H9 (cell line): ENCODE measurements at places on chromosomes 7 and 10. TPM values are rescaled to one million over a fixed set of nuclear protein-coding genes. Genes with fewer than 3 reads are reported as not detected.

GRCh38 chr10:28806951-28807759 lies 129.8 kb downstream of the BAMBI start:
- DNase-seq: no peak

- DNase-seq: no peak
These were observed 1.2 kb downstream of the AGAP3 start for GRCh38 chr7:151087245-151088018.

DNA sequence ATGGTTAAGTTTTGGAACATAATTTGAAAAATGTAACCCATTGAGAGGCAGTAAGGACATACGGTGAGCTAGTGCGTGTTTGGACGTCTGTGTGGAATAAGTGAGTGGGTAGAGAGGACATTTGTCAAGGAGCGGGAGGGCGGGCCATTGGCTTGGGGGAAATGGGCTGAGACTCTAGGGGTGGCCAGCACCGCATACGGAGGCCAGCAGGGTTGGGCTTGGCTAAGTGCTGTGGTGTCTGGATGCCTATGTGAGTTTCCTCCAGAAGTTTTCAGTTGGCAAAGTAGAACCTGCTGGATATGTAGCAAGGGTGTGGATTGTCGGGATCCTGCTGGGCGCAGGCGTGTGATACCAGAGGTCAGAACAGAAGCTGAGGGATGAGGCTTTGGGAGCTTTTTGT lies 103.0 kb downstream of the TCF7L2 start:
- peak; percentile 56 for DNase-seq

TLX1 gene
- total RNA-seq: not detected in 2 replicates

DNA sequence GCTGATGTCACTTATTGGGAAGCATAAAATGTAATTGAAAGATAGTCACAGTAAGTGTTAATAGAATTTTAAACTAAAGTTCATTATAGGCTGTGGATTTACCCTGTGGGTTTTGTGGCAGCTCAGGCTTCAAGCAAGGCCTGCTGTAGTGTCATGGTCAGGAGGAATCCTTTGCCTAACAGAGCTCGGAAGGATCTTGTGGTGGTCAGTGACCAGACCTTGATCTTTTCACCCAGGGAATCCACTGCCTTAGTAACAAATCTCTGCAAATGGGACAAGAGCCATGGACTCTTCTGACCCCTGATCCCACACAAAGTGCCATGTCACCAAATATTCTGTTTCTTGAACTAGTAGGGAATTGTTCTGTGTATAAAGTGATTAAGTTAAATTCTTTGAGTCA lies 20.6 kb upstream of the HDAC9 start:
- no peak for DNase-seq

FEZF1 gene
- 37.8 and 41.5 TPM in 2 replicates for total RNA-seq

TWIST1 gene
- not detected in 2 replicates for total RNA-seq

DNA sequence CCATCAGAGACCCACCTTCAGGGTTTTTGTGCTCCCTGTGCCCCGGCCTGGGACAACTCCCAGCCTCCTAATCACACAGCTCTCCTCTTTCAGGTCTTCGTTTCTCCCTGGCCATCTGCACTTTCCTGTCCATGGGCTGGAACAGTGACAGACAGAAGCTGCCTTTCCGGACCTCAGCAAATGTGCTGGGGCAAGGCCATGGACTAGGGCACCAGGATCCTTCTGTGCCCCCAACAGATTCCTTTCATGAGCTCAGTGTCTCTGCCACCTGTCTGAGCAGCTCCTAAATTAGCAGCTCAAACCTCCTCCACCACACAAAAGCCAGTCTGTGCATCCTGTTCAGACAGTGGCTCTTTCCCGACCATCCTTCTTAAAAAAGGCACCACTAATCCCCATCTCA lies 41.9 kb upstream of the FRMD4A start:
- no peak for DNase-seq

DNA sequence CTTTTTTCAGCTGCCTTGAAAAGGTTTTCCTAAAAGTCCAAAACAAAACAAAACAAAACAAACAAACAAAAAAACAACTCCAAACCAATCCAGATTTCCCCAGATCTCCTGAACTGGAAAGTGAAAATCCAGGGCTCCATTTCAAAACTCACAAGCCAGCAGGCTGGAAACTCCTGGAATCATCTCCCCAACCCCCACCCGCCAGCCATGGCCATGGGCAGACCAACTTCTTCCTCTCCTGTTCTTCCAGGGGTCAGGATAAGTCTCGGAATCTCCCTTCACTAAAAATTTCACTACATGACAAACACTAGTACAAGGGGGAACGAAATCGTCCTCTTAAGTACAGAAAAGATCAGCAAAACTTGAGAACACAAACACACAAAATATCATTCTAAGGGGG lies 40.4 kb downstream of the GNA12 start:
- no peak for DNase-seq

DNA sequence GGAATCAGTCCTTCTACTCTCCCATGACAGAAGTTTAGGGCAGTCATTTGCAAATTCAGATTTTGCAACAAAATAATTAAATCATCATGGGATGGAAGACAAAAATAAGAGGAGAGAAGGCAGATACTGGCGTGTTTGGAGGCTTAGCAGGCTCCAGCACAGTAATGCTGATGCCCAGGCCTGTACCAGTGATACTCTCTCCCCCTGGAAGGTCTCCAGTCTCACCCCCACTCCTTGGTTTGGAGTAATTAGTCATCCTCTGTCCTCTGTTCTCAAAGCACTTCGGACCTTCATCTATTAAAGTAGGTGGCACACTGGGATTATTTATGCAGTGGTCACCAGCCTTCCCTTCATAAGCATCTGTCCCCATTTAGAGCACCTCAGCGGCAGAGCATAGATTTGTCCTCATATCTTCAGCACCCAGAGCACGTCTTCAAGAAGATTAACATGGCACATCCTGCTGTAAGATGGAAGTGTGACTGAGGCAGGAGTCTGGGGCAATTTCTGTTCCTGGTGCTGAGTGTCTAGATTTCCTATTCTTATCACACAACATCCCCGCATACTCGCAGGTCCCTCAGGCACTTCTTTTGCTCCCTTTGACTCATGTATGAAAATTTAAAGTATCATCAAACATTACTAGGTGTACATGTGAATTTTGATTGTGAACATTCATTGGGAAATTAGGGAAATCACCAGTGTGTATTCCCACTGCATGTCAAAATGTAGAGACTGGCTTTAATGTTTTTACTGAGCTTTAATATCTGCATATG lies 31.3 kb upstream of the TRIL start:
- DNase-seq: no peak
